ENCODE measurements at places on chromosomes 6 and 20.
A peak's percentile ranks its signal among the peaks of the same experiment; 100 is the strongest.

- no peak for DNase-seq
Measured at GRCh38 chr6:133463790-133464189, 222.6 kb downstream of the EYA4 start.

- no peak for DNase-seq
Measured at GRCh38 chr6:131740161-131740560, 29.3 kb upstream of the CTAGE9 start.

DNA sequence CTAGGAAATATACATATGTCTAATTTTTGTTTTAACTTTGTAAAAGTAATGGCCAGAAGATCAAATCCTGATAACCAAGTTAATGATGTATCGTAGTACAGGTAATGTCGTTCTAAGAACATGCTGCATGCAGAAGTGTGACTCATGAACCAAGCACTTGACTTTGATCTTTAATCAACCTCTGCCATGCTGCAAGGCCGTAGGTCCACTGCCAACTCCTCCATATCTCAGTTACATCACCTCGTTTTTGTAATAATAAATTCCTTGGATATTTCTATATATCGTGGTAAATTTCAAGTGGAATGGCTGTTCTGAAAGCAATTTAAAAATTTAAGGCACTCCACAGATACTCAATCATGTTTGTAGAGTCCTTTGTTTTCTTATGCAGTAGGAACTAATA, 771.7 kb downstream of the EPHA7 start:
- no peak for DNase-seq

DNA sequence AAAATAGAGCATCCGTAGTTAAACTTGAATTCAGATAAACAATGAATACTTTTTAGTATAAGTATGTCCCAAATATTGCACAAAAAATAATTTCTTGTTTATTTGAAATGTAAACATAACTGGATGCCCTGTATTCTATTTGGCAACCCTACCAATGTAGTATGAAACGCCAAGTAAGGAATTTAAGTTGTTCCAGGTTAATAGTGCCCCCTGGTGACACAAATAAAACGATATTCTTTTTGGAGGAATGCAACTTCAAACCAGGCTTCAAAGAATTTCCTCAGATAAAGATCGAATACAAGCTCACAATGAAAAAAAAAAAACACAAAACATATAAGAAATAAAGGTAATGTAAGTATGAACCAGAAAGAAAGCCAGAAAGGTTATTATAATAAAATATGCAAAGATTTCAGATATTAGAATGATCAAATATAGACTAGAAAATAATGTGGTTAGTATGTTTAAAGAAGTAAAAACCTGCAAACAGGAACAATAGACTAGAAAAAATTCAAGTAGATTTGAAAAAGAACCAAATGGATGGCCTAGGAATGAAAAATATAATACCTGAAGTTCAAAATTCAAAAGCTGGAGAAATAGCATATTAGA, 18.4 kb upstream of the AKAP7 start:
- DNase-seq: no peak

DNA sequence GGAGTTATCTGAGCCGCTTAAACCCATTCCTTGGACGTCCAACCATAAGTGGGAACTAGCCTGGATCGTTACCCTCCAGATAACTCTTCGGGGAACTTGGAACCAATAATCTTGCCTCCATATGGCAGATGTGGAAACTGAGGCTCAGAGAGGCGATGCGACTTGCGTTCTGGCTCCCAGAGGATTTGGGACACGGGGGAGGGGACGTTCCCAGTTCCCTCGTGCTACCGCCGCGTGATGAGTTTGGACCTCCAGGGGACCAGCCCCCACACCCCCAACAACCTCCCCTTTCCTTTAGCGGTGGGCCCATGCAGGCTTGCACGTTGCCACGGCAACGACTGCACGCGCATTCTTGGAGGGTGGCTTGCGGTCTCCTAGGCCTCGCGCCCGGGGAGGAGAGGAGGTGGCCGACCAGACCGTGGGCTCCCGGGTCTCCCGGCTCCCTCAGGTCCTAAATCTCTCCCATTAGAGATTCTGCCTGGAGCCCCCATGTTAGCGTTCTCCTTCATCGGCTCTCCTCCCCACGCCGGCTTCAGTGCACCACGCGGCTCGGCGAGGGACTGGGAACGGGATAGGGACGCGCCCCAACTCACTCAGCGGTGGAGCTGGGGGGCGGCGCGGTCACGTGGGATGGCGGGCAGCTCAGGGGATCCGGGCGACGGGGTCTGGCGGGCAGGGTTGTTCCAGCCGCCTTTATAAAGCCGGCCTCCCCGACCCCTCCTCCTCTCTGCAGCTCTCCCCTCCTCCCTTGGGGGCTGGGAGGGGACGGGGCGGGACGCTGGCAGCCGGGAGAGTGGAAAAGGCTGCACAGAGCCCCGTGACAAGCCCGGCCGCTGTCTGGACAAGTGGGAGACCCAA, at the start of gene PLTP:
Gene PLTP (minus strand): TSS at position 670 of the 858 bp plus-strand sequence. CDS start 703 bp downstream, outside the sequence.
- DNase-seq: no peak

- no peak for DNase-seq
Measured at GRCh38 chr6:30200551-30201281, 12.5 kb downstream of the TRIM26 start.

DNA sequence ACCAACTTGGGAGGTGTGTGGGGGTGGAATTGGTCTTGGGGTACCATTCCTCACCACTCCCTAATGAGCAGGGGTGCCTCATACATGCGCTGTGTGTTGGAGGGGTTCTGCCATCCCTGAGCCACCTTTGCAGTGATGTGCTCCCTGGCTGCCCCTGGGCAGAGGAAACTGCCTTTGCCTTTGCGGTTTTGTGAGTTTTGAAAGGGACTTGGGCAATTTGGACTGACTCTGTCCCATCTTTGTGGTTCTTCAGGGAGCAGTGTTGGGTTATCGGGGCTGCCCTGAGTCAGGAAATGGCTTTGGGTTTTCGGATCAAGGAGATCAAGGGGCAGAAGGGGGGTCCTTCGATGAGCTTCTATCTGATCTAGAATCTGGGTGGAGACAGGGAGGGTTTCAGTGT, 3.9 kb upstream of the PHACTR3 start:
- DNase-seq: no peak

DNA sequence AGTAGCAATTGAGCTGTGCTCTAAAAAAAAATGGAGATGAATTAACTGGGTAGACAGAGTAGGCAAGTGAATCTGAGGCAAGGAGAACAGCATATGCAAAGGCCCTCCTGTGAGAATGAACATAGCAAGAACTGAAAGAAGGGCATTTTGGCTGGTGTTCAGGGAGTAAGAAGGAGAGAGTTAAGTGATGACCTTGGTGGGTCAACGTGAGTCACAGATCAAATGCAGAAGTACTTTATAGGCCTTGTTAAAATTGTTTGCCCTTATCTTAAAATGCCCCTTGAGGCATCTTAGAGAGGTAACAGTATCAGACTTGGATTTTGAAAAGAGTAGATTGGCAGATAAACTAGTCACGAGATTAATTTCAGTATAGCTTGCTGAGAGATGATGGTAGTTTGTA, 24.5 kb downstream of the NDUFAF5 start:
- DNase-seq: no peak

GRCh38 chr6:3513416-3513815, 56.6 kb upstream of the SLC22A23 start:
- DNase-seq: no peak

- DNase-seq: no peak
Measured at GRCh38 chr6:15230827-15231226, 15.0 kb upstream of the JARID2 start.

GRCh38 chr6:142803032-142803431, 141.9 kb downstream of the HIVEP2 start:
- no peak for DNase-seq

DNA sequence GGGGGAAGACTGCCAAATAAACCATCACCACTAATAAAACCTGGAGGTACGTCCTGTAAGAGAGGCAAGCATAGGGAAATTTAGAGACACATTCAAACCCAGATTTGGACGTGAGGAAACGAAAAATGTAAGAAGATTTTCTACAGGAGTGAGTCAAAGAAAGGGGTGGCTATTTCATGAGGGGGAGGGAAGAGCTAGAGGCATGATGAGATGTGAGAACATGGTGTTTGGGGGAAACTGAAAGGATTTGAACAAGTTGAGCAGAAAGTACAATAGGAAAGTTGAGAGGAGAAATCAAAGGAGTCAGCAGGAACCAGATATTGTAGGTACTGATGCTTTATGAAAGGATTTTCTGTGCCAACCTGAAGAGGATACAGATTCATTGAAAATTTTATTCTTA, 179.1 kb upstream of the HS3ST5 start:
- DNase-seq: no peak

- DNase-seq: no peak
Measured at GRCh38 chr6:45185403-45186251, 142.5 kb upstream of the RUNX2 start.

DNA sequence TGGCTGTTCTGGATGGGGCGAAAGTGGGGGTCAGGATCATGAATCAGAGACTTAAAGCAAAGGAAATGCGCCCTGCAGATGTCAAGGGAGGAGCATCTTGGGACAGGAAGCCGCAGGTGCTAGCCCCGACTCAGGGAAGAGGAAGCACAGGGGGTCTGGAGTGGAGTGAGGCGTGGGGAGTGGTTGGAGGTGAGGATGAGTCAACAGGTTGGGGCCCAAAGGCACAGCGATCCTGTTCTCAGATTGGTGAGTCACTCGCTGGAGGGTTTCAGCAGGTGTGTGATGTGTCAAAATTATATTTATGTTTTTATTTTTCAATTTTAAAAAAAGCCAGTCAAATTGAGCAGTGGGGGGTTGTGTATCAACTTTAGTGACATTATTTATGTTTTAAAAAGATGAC, 19.0 kb downstream of the PACSIN1 start:
- no peak for DNase-seq

DNA sequence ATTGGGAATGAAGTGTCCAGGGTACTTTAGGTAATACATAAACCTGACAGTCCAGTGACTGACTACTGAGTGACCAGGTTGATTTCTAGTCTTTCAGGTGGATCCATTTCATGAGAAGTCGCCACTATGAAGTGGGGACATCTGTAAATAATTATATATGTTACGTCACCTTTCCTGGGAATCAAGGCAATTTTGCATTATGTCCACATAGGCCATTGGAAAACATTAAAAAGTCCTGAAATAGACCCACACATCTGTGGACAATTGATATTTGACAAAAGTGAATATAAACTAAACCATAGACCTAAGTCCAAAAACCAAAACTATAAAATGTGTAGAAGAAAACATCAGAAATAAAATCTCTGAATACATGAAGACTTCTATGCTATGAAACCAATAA, 231.5 kb downstream of the C6orf118 start:
- no peak for DNase-seq

DNA sequence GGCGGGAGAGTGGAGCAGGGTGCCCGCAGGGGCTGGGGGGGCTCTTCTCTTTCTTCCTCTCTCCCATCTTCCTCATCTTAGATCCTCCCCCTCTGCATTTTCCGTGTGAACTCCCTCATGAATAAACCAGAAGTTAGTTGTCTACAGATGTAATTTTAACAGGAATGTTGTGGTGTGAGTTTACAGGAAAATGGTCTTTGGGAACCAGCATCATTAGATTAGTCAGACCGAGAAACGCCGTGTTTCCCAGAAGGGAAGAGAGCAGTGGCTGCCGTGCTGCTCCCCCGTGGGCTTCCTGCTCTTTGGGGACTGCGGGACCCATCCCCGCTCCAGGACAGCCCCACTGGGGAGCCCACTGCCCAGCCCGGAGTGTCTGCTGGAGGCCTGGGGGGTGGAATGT, 3.4 kb downstream of the MYT1 start:
- DNase-seq: no peak

- DNase-seq: no peak
Measured at GRCh38 chr6:124273701-124274100, 470.0 kb downstream of the NKAIN2 start.

DNA sequence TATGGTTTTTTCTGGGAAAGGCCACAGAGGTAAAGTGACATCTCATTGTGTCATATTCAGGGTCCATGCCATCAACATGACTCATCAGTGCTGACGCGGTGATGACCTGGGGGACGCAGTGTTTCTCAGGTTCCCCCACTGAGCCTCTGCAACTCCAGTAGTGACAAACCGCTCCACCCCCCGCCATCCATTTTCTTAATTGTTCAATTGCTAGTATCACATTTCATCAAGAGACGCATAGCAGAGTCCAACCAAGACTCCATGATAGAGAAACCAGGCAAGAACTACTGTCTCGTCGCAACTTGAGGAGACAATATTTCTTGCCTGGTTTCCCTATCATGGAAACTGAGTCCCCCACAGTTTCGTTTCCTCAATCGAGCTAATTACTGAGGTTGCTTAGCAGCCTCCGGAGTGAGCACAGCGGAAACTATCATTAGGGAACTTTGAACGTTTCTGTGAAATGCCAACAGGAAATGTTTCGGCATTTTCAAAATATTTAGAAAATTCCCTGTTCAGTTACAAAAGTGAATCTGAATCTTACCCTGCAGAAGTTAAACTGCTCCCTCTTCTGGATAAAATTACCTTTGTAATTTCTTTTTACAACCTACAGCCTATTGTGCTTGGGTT, 12.2 kb upstream of the SERPINB1 start:
- no peak for DNase-seq

DNA sequence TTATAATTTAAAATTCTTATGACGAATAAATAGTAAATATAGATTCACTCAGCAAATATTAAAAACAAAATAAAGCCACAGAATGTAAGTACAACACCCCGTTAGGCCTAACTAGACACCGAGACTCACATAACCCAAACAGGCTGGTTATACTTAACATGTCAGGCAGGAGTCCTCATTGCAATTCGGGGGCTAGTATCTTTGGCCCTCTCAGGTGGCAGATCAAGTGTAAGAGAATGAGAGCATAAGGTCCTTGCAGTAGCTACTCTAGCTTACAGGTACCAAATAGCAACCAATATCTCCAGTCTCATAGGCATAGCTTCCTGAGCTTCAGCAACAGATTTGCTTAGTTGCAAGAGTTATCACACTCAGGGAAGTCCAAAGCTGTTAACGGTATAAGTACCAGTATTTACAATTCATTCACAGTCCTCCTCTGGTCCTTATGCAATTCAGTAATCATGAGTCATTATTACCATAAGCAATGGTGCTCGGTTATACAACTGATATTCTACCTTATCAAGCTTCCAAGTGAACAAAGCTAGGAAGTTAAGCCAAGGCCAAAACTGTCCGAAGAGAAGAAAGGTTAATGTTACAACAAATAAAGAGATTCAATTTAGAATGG, 20.1 kb downstream of the REV3L start:
- peak; percentile 23 for DNase-seq

DNA sequence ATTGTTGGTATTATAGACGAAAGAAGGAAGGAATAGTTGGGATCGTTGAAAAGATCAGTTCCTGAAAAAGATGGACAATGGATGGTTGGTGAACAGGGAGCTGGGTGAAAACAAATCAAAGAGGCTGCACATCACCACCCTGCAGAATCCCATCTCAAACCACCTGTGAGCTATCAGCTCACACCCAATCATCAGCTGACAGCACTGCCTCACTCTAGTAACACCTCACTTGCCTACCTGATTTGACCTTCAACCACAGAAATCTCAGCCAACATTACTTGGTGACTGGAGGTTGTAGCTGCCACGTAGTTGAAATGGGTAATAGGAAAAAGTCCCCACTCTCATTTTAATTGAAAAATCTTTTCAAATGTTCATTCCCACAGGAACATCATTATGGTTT, 101.8 kb upstream of the DST start:
- no peak for DNase-seq

GRCh38 chr6:8579372-8579771, 144.0 kb upstream of the SLC35B3 start:
- DNase-seq: no peak

GRCh38 chr20:3652221-3652620, 11.0 kb downstream of the GFRA4 start:
- peak; percentile 52 for DNase-seq

All from NCI-H2029 treated with DMSO at 0.1 percent for 48 hours (cell line).